ENCODE measurements at places on chromosomes 7 and 10.

DNA sequence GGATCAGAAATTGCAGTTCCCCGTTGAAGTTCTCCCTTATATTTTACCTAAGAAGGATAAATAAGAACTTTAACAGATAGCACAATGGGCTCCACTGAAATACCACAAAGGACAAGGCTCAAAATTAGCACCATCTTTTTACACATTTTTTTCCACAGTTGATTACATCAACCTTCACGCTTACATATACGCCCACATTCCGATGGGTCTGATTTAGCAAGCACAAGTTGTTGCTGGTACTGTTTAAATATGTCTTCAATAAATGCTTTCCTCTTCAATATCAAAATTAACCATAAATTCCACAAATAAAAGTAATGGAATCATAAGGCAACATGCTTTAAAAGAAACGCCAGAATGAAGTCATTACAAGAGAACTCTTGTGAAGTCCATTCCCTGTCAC, 79.5 kb downstream of the NEBL start:
- no peak for DNase-seq

- DNase-seq = no peak
Observed at GRCh38 chr10:124708246-124708779, 35.9 kb downstream of the FAM53B start.

DNA sequence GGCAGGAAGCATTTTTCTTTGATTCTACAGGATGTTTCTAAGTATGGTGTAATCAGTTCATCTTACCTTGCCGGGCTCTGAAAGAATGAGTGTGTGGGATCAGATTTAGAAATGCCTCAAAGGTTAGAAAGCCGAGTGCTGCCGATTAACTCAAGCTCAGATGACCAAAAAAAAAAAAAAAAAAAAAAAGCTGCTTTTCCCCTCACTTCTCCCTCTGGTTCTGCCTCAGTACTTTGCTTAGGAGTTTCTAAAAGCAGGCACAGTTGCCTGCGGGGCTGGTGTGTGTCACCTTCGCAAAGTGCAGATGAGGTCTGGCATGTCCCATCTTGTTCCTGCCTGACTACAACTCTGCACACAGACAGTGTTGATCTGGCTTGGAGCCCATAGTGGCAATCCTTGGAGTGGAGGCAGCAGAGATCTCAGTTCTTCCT, 47.0 kb downstream of the KIAA1217 start:
- DNase-seq = no peak

DNA sequence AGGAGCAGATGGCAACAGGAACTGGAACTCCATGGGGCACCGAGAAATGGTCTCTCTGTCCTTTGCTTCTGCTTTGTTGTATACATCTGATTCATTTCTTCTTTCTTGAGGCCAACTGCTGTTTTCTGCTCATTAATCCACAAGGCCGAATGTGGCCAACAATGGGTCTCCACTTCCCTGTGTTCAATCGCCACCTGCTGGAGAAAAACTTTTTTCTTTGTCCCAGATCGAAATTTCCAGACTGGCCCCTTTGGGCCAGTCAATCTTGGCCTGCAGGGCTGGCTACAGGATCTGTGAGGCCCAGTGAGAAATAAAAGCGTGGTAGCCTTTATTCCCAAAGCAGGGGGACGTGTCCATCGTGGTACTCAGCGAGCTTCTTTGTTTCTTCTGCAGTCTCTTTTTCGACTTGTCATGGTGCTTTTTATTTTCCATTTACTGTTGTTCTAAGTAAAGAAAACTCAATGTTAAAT, 58.8 kb downstream of the PARP12 start:
- DNase-seq = peak; percentile 35

DNA sequence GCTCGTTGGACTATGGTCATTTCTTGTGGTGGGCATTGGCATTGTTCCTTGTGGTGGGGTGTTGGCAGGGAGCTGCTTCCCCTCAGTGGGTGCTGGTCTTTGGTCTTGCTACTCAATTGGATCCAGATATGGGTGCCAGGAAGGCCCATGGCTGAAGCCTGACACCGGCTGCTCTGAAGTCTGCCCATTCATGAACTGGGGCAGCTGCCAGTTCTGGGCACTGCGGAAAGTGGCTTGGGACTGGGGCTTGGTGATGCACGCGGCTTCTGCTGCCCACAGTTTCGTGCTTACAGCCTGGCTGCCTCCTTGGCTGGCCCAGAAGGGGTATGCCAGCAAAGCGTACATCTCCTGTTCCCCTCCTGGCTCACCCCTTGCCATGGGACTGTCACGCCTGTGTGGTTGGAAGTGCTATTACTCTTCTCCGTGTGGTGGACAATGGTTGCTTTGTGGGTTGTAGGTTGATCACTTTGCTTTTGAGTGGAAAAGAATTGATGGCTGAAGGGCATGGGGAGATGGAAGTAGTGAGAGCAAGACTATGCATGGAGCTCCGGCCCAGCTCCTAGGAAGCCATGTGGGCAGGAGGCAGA, 54.7 kb downstream of the ADAMTS14 start:
- DNase-seq = no peak

- DNase-seq = no peak
Observed at GRCh38 chr10:2917926-2918325, 149.4 kb upstream of the PFKP start.

GRCh38 chr10:72223743-72224101, 7.6 kb upstream of the ASCC1 start:
- no peak for DNase-seq

DNA sequence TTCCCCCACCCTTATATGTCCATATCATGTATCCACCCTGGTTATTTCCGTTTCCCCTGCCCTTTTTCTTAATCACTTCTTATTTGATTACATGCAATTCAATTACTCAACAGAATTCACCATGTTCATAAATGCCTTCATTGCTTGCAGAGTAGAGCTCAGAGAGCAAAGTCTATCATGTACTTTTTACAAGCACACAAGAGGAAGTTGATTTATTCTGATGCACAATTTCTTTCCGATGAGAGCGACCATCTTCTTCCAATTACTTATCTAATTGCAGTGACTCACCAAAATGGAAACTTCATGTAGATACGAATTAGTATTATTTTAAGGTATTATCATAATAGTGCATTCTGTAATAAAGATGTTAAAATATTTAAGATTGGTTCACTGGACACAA, 430.5 kb upstream of the KLF6 start:
- DNase-seq = no peak

DNA sequence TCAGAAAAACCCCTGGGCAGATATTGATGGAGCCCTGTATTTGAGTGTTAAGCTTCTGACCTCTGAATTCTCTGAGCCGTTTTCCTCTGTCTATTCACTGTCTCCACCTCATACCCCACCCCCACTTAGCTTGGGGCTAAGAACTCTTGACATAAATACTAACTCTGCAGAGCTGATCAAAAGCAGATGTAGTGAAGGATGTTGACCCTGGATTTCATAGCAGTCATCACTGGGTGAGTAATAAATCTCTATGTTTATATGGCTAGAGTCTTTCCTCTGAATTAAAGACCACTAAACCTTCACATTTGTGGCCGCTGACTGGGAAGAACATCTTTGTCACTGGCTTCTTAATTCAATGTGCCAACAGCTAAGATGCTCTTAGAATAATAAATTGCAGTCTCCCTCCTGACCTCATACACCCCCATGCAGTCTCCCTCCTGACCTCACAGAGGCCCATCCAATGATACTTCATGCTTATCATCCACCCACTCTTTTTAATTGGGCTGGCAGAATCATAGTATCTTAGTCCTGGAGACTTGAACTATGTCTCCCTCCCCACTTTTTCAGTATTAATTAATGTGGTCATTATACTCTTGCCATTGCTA, 78.0 kb upstream of the MACROH2A2 start:
- no peak for DNase-seq

DNA sequence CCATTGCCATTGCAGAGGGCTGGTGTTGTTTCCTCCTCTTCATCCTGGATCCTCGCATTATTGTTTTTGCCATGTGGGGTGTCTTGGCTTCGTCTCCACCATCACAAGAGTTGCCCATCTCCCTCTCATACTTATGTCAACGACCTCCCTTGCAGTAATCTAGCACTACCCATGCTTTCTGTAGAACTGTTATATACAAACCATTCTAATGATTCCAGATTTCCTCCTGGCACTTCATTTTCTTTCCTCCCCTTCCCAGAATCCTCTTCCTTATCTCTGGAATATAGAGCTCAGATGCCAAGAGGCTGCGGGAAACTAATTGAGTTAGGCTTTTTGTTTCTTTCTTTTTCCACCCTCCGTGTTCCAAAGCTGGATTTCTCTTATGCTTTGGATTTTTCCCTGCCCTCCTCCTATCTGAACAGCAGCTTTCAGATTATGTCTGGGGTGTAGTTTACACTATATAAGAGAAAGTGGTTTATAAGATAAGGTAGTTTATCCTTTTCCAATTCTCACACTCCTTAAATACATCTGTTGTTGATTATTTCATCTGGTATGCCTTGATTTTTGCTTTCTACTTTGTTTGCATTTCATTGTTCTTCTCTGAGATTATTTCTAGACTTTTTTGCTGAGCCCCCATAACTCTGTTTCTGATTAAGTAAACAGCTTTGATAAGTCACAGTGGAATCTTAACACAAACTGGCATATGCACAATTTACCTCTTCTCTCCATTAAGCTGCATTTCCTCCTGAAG, 264.1 kb downstream of the BICC1 start:
- no peak for DNase-seq

DNA sequence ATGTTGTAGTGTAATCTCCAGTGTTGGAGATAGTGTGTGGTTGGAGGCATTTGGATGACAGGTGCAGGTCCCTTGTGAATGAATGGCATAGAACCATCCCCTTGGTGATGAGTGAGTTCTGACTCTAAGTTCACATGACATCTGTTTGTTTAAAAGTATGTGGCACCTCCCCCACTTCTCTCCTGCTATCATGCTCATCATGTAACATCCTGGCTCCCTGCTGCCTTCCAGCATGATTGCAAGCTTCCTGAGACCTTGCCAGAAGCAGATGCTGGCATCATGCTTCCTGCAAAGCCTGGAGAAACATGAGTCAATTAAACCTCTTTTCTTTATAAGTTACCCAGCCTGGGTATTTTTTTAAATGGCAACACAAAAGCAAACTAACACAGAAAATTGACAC, 499.0 kb upstream of the SEMA3D start:
- no peak for DNase-seq

- DNase-seq = no peak
Observed at GRCh38 chr7:75584354-75584753, 92.2 kb downstream of the SPDYE5 start.

DNA sequence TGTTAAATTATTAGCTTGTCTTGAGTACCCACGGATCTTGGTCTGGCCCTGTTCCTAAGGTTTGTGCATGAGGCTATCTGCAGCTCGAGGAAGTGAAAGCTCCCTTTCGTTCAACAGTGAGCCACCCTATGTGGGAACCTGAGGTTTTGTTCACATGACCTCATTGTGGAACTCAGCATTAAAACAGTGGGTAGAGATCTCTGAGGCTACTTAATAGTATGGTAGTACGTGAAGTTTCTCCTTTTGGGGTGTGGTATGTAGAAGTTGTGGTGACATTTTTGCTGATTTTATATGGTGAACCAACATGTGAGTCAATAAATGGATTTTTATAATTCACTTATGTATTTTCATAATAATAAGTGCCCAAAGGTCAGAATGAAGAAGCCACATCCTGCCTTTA, 252.7 kb upstream of the FERD3L start:
- no peak for DNase-seq

GRCh38 chr7:63521-64021, 128.8 kb upstream of the FAM20C start:
- no peak for DNase-seq

GRCh38 chr7:135277161-135277560, 43.5 kb downstream of the STRA8 start:
- DNase-seq = no peak

- no peak for DNase-seq
Observed at GRCh38 chr7:34430456-34430855, 227.6 kb upstream of the NPSR1 start.

GRCh38 chr7:79982141-79982770, 152.4 kb upstream of the GNAI1 start:
- DNase-seq = no peak

- DNase-seq = no peak
Observed at GRCh38 chr7:150586068-150586784, 19.0 kb downstream of the GIMAP4 start.

GRCh38 chr10:62057359-62057758, 155.9 kb downstream of the ARID5B start:
- no peak for DNase-seq

DNA sequence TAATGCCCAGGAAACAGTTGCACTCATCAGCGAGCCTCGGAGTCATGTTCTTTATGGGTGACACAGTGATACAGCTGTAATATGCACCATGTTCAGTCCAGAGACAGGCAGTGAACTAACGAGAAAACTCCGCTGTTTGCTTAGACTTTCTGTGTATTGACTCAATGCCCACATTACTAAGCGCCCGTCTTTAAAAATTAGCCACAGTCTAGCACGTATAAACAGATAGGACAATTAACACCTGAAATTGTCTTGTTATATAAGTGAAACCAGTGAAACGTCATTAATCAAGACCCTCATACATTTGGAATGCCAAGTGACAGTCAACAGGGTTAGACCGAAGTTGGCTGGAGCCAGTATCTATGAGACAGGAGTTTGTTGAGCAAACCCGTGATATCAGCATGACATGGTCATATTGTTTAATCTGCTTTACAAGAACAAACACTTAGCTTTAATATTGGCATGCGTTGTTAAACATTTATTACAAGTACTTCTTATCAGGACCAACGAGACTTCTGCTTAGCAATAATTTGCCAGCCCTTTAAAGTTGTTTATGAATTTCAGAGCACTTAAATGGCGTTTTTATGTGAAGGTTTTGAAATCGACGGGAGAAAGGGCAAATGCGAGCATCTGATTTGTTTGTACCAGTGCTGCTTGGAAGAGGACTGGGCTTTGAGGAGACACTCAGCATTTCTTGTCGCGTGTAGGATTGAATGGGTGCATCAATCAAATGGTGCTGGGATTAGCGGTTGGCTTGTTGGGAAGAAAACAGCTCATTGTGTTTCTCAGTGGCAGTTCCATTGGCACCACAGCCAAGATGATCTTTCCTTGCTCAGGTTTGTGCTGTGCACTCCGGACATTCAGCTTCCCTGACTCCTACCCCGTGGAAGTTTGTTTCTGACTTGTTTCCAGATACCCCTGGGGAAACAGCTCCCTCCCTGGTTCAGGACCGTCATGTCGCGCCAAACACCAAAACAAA, 56.3 kb downstream of the CAMK1D start:
- DNase-seq = peak; percentile 10

- DNase-seq = peak; percentile 46
Observed at GRCh38 chr10:119498889-119499676, 43.4 kb downstream of the RGS10 start.

GRCh38 chr10:16957038-16957437, 139.8 kb upstream of the RSU1 start:
- no peak for DNase-seq

DNA sequence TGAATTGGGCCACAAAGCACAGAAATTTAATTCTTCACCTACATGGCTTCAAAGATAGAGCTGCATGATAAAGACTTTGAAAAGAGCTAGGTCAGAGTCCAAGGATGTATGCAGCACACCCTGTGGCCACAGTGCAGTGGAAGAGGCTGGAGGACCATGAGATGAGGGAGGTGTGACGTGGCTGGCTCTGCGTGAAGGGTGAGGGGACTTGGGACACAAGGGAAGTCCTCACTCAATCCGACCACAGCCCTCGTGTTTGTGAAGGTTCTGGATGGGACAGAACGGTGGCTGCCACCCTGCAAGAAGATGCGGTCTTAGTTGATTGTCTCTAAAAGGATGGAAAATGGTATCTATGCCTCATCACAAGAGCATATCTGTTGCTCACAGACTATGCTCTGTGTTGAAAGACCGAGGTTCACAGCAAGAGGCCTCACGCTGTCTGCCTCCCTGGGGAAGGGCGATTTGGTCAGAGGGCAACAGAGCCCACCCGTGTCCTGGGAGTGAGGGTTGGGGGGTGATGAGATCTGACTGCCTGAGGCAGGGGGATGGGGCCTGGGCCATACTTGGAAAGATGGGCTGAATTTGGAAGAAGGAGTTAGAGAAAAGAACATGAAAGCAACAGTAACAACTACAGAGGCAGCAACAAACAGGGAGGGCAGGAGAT, 174.4 kb upstream of the SHH start:
- no peak for DNase-seq
